ENCODE measurements at places on chromosomes 5 and 9. TPM values are rescaled to one million over a fixed set of nuclear protein-coding genes. Genes with fewer than 3 reads are reported as not detected.

Gene PCDHGA10
- total RNA-seq: 5.3 TPM

- DNase-seq: no peak
Measured at GRCh38 chr9:98323831-98324135, 68.3 kb upstream of the TBC1D2 start.

GRCh38 chr5:16681876-16682275 lies 65.1 kb upstream of the RETREG1 start:
- DNase-seq: no peak

- no peak for DNase-seq
Measured at GRCh38 chr5:73295447-73295846, 122.5 kb downstream of the TMEM174 start.

GRCh38 chr5:155943516-155944407 lies 383.2 kb upstream of the SGCD start:
- peak; percentile 51 for DNase-seq

GRCh38 chr9:93025736-93026135 lies 32.8 kb upstream of the SUSD3 start:
- DNase-seq: no peak

DNA sequence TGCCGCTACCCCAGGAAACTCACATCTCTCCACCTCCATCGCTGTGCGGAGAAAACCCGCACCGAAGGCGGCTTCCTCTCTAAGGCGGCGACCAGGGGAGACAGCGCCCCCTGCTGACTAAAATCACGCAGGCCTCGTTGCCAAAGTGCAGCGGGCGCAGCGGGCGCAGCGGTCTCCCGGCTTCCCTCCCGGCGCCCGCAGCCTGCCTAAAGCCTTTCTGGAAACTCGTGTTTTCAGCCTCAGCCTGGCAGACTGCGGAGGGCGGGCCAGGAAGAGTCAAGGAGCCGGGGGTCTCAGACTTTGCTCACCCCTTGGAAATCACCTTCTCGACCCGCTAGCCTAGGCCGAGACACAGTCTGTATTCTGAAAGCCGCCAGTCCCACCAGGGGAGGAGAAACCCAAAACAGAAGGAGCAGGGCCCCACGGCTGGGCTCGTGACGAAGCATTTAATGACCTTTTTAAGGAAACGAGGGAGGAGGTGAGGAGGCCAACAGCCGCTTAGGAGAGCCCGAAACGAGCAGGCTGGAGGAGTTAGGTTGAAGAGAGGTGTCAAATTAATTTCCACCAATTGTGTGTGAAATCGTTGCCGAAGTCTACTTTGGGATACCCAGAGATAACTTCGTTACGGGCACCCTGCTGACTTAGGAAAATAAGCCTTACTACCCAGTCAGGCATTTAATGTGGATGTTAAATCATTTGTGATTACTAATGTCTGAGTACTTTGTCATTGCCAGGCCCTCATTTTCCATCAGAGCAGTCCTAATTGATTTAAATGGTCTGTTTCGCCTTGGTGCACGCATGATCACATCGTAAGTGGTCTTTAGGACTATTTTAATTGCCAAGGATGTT lies 7.3 kb upstream of the FOXB2 start:
- DNase-seq: no peak

- DNase-seq: peak; percentile 53
Measured at GRCh38 chr5:73121119-73121463, 716 bp downstream of the TMEM171 start.

- peak; percentile 68 for DNase-seq
Measured at GRCh38 chr5:149046196-149046829, 16.5 kb downstream of the SH3TC2 start.

GRCh38 chr5:176528301-176528700 lies 8.9 kb downstream of the RNF44 start:
- no peak for DNase-seq

- no peak for DNase-seq
Measured at GRCh38 chr9:135908093-135908753, 877 bp upstream of the CAMSAP1 start.

DNA sequence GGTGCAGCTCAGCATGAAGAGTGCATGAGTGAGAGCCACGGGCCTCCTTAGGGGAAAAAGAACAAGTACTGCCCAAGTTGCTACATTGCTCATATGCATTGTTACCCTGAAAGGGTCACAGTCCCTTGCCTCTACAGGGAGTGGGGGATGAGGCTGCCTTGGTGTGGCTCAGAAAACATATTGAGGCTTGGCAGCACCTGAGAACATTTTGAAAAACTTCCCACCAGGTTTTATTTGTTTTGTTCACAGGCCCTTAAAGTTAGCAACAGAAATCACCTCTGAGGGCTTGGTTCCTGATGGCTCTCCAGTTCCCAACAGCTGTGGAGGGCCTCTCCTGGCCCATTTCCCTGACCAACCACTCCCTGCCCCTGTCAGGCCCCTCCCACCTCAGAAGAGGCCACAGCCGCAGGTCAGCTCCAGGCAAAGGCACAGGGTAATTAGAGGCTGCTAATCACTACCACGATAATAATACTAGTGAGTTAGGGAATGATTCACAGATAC lies 90.7 kb upstream of the ADRA1B start:
- DNase-seq: peak; percentile 83

GRCh38 chr9:27528076-27528885 lies 1.3 kb downstream of the MOB3B start:
- peak; percentile 5 for DNase-seq

GRCh38 chr9:5557606-5558587 lies 47.6 kb downstream of the PDCD1LG2 start:
- no peak for DNase-seq

- DNase-seq: no peak
Measured at GRCh38 chr9:23693374-23693773, 132.7 kb downstream of the ELAVL2 start.

DNA sequence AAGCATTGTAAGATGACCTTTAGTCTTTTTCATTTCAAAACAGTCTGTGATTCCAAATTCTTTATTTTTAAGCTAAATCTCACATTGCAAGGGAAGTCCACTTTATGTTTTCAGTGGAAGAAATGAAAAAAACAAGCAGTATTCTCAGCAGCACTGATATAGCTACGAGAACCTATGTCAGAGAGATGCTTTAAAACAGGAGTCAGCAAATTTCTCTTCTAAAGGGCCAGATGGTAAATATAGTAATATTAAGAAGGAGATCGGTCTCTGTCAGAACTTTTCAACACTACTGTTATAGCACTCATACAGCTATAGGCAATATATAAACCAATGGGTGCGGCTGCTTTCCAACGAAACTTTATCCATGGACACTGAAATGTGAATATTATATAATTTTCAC lies 18.7 kb downstream of the IL31RA start:
- DNase-seq: no peak

Gene PCDHGA7
- 0.69 TPM for total RNA-seq

- DNase-seq: no peak
Measured at GRCh38 chr5:123304777-123305316, 118.4 kb downstream of the CEP120 start.

- DNase-seq: no peak
Measured at GRCh38 chr5:136064510-136064909, 35.7 kb downstream of the TGFBI start.

- DNase-seq: peak; percentile 42
Measured at GRCh38 chr5:65020492-65020891, 251.8 kb downstream of the CWC27 start.

All from A172 (cell line).